ENCODE measurements at places on chromosomes 12 and 14.

- DNase-seq, result no peak
Measured at GRCh38 chr12:132124766-132125425, 19.2 kb downstream of the DDX51 start.

- no peak for DNase-seq
Measured at GRCh38 chr12:89157413-89157812, 194.9 kb downstream of the DUSP6 start.

- DNase-seq, result peak; percentile 7
Measured at GRCh38 chr14:52700701-52701172, 5.4 kb upstream of the ERO1A start.

- no peak for DNase-seq
Measured at GRCh38 chr12:117312770-117313169, 48.7 kb downstream of the NOS1 start.

DNA sequence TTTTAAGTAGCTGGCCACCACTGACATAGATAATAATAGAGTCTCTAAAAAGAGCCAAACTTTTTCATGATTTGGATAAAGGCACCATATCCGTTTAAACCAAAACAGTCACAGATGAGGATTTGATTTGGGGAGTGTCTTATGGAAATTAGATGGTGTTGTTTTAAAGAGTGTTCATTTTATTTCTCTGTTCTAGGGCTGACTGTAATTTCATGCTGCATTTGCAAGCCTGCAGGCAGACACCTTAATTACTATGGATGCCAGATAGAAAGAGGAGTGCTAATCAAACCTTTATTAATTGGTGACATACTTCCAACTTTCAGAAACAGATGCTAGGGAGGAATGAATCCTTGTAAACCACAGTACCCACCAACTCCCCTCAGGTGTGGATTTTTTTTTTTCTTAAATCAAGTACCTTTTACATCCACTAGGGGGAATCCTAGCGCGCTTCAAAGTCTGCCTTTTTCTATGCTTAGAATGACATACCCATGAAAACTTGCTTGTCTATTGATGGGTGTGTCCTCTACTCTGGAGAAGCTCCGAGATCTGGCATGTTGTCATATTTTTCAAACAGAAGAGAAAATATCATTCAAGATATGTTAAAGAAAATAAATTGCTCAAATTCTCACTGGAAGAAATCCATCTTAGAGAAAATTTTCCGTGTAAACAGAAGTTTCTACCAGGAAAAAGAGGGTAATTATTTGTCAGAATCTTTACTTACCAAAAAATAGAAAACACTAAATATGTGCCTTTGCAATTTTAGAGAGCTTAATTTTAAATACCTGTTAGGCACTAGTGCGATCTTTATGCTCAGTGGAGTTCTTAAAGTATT, 14.2 kb upstream of the PLXNC1 start:
- DNase-seq, result peak; percentile 12

GRCh38 chr12:77630790-77631445, 199.8 kb upstream of the NAV3 start:
- no peak for DNase-seq

DNA sequence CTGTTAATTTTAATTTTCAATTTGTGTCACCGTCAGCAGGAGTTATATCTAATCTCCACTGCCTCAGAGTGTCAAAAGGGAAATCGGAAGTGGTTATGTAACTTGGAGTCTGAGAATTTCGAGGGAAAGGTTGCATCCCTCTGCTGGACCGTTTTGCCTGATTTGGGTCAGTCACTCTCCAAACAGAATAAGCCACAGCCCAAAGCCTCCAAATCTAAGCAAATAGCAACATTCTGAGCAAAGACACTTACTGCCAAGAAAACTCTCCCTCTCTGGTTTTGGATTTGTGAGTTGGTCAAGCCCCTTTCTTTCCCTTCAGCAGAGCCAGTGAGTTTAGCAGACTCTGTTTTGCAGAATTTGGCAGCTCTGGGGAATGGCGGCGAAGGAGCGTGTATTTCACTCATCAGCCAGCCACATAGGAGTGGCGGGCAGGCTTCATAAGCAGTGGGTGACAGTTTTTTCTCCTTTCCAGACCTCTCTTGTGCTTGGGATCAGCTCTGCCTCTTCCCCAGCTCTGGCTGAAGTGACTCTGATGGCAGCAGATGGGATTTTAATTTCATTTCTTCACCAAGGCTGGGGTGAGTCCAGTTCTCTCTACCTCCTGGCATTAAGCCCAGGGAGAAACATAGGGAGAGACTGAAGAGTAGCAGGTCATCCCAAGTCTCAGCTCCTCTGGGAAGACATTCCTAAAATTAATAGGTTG, 218.7 kb upstream of the NOS1 start:
- DNase-seq, result no peak

DNA sequence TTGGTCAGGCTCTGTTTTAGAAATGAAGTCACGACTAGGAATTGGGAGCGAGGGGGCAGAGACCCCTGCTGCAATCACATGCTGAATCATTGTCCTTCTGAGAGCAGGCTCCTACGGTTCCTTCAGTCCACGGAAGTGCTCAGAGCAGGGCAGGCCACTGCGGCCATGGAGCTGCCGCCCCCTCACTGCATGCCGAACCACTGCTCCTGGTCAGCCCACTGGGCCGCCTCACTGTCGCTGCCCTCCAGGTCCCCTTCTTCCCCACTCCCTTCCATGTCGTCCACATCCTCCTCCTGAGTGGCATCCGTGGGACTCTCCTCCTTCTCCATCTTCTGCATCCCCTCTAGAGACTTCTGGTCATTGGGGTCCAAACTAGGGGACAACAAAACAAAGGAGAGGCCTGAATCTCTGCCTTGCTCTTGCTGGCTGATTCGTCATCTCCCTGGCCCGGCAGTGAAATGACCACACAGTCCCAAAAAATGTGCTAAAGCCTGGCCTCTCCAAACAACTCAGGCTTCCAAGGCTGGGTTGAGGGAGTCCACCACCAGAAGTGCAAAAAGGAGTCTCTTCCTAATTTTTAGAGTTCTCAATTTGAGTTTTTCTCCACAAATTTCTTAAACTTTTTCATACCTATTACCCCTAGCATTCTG, 29.4 kb downstream of the ANAPC7 start:
- DNase-seq, result no peak

DNA sequence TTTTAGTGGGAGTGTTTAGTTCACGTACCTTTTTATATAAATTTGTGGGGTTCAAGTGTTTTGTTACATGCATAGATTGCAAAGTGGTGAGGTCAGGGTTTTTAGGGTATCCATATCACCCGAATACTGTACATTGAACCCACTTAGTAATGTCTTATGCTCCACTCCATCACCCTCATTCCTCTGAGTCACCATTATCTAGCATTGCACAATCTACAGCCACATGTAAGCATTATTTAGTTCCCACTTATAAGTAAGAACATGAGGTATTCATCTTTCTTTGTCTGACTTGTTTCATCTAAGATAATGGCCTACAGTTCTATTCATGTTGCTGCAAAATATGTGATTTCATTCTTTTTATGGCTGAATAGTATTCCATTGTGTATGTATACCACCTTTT, 583.7 kb upstream of the LRFN5 start:
- peak; percentile 4 for DNase-seq

- no peak for DNase-seq
Measured at GRCh38 chr14:58298477-58299400, at the start of gene ARID4A. TSS of gene ARID4A (plus strand) at chr14:58298555. CDS start at chr14:58299855, 1,300 bp downstream.

GRCh38 chr12:32874078-32874477, 22.5 kb downstream of the PKP2 start:
- DNase-seq, result no peak

DNA sequence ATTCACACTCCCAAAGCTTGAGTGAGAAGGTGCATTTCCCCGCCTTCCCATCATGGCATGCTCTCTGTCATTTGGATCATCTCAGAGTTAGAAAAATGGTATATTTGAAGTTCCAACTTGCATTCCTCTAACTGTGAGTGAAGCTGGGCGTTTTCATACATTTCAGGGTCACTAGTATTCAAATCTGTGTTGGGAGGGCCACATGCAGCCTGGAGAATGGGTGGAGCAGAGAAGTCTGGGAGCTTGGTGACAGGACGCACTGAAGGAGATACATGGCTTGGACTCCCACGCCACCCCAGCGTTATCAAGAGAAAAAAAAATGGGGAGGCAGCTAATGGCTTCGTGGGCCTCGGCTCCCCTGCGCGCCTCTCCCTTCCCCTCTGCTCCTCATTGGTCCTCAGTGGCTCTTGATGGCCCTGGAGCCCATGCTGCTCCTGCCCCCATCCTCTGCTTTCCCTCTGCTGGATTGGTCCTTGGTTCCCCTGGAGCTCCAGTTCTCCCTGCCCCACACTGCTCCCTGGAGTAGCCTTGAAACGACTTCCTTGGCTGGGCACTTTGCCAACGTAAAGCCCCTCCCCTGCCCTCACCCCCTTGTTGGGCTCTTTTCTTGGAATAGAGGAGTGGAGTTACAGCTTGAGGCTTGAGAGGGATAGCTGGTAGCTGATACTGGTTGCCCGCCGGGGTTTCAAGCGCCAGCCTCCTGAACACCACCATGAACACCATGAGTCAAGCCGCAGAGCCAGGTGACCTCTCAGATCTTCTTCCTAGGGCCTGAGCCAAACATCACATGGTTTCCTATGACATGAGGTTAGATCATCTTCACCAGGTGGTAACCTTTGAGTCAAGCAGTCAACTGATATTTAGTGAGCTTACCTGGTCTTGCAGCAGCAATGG, 139.6 kb downstream of the PRKCH start:
- no peak for DNase-seq

DNA sequence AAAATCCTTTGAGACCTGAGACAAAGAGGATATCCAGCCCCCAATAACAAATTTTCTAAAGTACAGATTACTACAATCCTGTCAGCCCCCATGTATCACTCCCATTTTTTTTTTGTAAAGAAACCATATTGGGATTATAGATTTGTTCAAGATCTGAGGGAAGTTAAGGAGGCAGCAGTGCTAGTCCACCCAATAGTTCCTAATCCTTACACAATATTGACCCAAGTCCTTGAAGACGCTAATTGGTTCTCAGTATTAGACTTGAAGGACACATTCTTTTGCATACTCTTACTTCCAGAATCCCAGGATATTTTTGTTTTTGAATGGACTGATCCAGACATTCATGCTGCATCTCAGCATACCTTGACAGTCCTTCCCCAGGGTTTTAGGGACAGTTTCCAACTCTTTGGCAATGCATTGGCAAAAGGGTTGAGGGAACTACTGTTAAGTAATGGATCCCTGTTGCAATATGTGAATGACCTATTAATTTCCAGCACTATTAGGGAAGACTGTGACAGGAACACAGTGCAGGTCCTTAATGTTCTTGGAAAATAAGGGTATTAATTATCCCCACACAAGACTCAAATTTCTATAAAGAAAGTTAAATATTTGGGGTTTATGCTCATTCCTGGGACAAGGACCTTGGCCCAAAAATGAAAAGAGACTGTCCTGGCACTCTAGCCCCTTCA, 1519.5 kb upstream of the SEL1L start:
- DNase-seq, result no peak

GRCh38 chr14:50022661-50023060, 93.7 kb downstream of the VCPKMT start:
- no peak for DNase-seq

DNA sequence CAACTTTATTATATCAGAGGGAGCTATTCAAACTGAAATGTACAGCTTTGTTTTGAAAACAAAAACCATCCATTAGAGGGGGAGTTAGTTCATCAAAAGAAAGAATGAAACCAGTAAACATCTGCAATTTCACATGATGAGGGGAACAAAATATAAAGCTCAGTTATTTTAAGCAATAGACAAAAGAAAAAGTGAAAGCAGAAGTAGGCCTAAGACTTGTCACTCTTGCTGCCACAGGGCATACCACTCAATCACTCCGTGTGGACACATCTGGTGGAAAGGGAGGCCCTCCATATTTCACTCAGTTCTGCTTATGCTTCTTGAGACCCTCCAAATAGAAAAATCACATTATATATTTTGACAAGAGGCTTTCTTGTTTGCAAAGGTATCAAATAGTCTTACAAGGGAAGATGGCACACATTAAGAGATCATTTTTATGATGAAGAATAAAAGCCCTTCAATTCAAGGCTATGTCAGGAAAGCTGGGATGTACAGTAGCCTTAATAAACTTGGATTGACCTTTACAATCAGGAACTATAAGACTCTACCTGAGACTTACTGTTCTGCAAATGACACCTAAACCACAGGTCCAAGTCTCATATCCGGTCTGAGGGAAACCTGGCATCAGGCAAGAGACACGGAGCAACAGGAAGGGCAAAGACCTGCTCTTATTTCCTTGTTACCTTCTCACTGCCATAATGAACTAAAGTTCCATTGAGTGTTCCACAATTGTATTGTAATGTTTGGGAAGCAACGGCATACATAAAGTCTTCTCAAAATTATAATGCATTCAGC, 222.5 kb upstream of the GRIP1 start:
- no peak for DNase-seq

DNA sequence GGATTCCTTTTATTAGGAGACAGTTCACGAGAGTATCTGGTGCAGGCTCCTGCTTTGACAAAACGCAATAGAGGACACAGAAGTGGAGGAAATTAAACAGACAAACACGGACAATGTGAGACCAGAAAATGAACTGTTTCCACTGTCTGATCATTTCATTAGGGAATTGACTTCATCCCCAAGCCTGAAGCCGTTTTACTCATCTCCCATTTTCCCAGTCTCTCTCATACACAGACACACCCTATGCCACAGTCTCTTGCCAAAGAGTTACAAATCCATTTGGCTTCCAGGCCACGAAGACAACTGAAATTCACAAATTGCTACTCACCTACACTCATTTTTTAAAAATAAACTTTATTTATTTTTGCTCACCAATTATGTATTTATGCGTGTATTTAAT, 1087.8 kb upstream of the TMEM132C start:
- no peak for DNase-seq

GRCh38 chr12:109423392-109423791, 53.7 kb downstream of the KCTD10 start:
- no peak for DNase-seq

- DNase-seq, result no peak
Measured at GRCh38 chr12:121095544-121096198, 37.0 kb upstream of the P2RX7 start.

- no peak for DNase-seq
Measured at GRCh38 chr14:55302367-55303124, 31.3 kb downstream of the FBXO34 start.

All from kidney epithelial cell (primary cell).